Stimulated activated CD8-positive, alpha-beta memory T cell treated with anti-CD3 and anti-CD28 coated beads, Interleukin-15, amount 100 ng/mL, for 4 hours (primary cell): ENCODE measurements at places on chromosomes 11 and 22.

DNA sequence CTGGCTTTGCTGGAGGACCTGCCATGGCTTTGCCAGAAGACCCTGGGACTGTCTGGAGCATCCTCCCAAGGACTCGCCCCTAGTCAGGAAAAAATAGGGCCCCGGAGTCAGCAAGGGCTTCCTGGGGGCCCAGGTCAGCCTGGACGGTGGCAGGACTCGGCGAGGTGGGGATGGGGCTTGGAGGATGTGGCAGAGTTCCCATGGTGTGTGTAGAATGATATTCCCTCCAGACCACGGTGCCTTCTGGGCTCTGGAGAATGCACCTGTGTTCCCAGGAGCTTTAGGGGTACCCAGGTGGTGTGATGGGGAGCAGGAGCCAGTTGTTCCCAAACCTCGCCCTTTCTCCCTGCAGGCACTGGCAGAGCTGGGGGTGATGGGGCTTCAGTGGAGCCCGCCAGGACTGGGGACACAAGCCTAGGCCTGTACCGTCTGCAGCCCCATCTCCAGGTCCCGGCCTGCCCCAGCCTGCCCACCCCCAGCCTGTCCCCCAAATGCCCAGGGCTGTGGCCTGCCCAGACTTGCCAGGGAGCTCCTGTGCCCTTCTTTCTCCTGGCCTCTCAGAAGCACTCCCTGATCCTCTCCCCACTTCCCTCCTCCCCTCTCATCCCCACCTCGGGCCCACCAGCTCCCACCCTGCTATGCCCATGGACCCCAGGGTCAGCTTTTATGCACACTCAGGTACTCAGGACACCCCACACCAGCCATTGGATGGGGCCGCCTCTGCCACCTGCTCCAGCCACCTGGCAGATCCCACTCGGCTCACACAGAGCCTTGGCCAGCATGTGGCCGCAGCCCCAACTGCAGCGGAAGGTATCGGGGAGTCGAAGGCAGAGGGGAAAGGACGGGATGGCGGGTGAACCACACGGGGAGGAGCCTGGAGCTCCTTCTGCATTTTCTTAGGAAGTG lies 82.1 kb downstream of the CDKN1C start:
- DNase-seq = no peak

DNA sequence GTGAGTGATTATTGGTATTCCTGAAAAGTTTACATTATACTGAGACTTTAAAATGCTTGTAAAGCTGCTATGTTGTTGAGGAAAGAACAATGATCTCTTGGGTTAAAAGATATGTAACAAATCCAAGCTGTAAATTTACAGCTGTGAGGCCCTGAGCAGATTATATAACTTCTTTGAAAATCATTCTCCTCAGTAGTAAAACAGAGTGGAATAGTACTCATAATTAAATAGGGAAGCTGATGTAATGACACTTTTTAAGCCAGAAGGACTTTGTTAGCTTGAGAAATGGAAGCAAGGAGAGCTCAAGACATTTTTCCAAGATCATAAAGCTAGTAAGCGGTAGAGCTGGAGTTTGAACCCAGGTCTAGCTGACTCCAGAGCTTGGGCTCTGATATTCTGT lies 363.9 kb downstream of the TMEM135 start:
- DNase-seq = no peak

- no peak for DNase-seq
Observed at GRCh38 chr11:102733232-102733875, 8.6 kb upstream of the MMP8 start.

GRCh38 chr11:75816561-75817239 lies 1.7 kb downstream of the UVRAG start:
- DNase-seq = no peak
